ENCODE measurements at places on chromosomes 7 and 10.
A peak's percentile ranks its signal among the peaks of the same experiment; 100 is the strongest.

GRCh38 chr10:68251625-68252495, 19.9 kb upstream of the ATOH7 start:
- DNase-seq = no peak

DNA sequence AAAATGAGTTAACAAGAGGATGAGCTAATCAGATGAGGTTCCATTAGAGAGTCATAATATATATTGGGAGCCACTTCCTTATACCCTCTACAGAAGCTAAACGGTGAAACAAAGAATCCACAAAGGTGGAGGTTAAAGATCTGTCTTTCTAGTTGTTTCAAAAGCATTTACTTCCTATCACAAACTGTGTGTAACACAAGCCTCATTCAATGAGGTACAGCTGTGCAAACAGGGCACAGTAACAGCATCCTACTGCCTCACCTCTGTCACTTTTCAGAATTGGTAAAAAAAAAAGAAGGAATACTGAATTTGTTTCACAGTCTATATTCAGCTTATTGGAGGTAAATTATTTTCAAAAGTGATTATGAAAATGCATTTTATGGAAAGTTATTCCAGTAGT, 128.7 kb downstream of the AGMO start:
- no peak for DNase-seq

- peak; percentile 3 for DNase-seq
Observed at GRCh38 chr10:120735773-120736371, 115.3 kb upstream of the WDR11 start.

GRCh38 chr10:90407131-90407530, 450.7 kb downstream of the HTR7 start:
- peak; percentile 76 for DNase-seq

DNA sequence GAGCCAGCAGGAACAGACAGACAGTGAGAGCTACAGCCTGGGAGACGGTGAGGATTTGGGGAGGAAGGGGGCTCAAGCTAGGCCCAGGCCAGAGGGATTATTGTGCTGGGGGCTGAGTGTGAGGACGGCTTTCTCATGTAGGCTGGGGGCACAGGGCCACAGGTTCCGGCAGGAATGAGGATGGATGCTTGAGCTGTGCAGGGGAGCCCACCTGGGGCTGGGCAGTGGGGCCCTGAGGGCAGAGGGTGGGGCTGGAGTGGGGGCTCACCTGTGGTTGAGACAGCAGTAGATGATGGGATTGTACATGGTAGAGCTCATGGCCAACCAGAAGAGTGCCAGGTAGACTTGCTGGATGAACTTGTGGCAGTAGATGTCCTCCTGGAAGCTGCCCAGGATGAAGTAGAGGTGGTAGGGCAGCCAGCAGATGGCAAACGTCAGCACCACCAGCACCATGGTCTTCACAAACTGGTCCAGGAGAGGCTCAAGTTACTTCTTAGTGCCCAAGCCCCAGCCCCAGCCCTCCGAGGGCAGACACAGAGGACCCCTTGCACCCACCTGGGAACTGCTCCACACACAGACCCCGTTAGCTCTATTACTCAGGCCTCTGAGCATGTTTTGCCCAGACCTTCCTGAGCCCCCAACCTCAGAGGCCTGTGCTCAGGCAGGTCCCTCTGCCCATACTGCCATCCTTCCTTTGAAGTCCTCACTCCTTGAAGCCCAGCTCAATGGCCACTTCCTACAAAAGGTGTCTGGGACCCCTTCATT, 9.7 kb downstream of the TACR2 start:
- no peak for DNase-seq

DNA sequence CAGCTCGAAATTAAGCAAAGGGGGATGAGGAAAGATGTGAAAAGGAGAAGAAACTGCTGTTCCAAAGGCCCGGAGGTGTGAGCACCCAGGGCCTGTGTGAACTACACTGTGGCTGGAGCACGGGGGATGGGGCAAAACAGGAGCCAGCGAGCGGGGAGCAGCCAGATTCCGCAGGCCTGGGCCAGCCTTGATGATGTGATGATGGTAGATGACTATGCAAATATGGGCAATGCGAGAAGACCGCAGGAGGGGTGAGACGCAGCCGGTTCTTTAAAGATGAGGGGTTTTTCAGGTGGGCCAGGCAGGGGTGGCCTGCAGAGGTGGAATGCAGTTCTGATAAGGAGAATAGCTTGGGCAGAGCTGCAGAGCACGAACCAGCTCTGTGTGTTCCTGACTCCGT, 61.5 kb downstream of the LANCL2 start:
- DNase-seq = no peak

- DNase-seq = no peak
Observed at GRCh38 chr7:136234040-136234439, 256.9 kb upstream of the MTPN start.

DNA sequence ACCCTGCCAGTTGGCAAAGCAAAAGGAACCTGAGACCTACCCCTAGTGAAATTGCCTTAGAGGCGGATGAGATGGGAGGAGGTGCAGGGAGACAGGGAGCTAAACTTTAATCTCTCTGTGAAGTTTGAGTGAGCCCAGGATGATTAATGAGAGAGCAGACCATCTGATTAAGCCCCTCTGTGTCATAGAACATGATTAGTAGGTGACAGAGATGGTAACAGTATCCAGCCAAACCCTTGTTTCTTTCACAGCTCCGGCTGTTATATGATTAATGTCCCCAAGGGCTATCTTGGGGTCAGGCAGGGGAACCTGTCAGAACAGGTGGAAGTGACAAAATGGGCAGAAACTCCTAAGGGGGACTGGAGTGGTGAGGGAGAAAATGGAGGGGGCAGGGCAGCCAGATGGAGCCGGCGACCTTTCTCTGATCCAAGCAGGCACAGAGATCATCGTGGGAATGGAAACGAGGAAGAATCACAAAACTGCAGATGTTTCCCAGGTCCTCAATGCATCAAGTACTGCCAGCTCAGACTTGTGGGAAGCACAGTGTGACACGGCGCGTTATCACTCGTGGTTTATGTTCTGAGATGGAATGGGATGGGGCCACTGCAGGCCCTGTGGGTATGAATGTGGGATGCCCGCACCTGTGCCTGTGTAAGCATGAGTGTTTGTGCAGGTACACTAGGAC, 684.2 kb downstream of the LRMDA start:
- no peak for DNase-seq

GRCh38 chr10:20034732-20035131, 218.5 kb downstream of the PLXDC2 start:
- no peak for DNase-seq

GRCh38 chr7:143199040-143199439, 15.8 kb downstream of the TAS2R39 start:
- no peak for DNase-seq

DNA sequence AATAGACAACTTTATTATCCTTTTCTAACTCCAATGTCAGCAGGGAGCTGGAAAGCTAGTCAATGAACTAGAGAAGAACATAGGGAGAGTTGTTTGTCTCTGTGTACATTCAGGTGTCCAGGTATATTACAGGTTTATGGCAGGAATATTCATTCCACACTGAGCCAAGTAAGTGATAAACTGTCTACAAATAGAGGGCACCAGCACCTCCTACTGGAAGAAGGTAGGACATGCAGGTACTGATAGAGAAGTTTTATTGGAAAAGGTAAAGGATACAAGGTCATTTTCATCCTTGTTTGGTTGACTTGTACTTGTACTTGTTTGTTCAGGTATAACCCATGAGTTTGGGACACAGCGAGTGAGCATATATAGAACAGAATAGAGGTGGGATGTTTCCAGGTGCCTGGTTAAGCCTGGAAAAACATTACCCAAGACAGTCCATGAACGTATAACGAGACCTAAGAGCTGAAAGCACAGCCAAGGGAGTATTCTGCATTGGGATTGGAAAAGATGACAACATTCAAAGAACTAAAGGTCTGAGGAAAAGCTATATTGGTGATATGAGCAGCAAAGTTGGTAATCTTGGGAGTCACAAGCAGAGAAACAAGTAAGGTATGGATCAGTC, 61.4 kb upstream of the PPP1R3C start:
- DNase-seq = peak; percentile 39

DNA sequence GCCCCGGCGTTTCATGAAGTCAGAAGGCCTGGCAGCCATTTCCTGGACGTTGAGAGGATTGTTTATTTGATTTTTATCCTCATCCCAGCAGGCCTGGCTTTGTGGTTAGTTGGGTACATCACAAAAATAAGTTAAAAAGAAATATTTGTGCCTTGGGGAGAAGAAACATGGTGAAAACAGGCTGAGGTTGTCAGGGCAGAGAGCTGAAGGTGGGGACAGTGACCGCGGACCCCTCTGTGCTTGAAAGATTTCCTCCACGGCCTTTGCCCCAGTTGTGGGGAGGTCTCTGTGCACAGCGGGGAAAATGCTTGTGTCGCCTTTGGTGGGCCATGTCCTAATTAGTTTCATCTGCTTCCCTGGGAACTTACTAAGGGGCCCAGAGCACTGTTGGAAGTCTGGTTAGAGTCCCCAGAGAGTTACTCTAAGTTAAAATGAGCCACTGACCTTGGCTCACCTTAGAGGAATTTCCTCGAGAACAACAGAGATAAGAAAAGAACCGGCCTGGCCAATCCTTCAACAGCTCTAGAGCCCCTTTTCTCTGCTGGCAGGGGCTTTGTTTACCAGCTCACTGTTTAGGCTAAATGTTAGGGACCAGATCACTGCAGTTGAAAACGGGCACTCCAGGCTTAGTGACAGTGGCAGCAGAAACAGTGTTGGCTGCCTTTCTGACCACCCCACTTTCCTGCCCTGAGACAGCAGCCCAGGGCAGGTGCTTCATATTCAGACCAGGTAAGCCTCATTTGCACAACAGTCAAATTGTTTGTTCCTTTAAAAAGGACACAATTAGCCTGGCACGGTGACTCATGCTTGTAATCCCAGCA, 37.9 kb downstream of the CRCP start:
- peak; percentile 78 for DNase-seq

GRCh38 chr7:47690902-47691558, 109.1 kb upstream of the TNS3 start:
- peak; percentile 86 for DNase-seq

- DNase-seq = no peak
Observed at GRCh38 chr7:72069263-72069662, 342.9 kb downstream of the CALN1 start.

DNA sequence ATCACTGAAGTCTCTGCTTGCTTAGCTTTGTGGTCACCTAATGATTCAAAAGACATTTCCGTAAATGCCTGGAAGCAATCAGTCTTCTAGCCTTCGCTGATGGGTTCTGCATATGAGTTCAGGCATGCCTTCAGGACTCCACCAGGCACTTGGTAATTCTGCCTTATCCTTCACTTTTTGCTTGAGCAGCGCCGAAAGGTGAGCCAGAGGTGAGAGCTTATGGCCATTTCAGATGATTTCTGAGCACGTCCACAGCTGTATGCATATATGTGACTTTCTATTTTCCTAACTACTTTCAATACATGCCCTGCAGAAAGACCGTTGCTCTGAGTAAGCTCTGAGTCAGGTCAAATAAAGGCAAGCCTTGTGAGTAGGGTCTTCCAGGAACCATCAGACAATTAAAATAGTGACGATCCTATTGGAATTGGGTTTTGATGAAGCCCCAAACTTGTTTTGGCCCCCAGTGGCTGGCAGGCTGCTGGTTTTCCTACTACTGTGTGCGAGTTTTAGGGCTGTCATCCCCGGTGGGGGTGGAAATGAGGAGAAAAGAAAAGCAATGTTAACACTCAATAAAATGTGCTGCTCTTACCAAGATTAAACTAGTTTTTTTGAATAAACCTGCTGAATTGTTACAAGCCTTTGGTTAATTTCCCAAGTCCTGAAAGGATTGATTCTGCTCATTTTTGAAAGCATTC, 154.4 kb upstream of the AKR1E2 start:
- peak; percentile 76 for DNase-seq

DNA sequence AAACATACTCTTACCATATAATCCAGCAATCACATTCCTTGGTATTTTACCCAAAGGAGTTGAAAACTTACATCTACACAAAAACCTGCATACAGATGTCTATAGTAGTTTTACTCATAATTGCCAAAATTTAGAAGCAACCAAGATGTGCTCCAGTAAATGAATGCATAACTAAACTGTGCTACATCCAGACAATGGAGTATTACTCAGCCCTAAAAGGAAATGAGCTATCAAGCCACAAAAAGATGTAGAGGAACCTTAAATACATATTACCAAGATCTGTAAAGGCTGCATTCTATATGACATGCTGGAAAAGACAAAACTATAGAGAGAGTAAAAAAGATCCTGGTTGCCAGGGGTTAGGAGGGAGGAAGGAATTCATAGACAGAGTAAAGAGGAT, 21.8 kb upstream of the CH25H start:
- no peak for DNase-seq

DNA sequence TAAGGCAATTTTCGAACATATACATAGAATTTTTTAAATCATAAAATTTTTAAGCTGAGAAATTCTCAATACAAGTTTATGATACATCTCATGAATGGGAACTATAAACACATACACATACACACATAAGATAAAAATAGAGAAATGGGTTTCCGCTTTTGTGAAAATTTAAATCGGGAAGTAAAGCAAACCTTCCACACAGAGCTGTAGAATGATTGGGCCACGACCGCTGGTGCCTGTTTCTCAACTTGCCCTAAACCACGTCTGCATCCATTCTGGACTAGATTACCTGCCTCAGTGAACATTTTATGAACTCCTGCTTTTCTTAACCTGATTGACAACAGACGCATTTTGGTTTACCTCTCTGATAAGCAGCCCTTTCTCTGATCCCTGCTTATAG, 264.4 kb downstream of the SKAP2 start:
- DNase-seq = no peak

- no peak for DNase-seq
Observed at GRCh38 chr7:44625526-44626471, 19.4 kb downstream of the OGDH start.

GRCh38 chr7:118285358-118285757, 60.9 kb downstream of the ANKRD7 start:
- DNase-seq = no peak

- DNase-seq = no peak
Observed at GRCh38 chr7:135910393-135911036, 66.6 kb downstream of the MTPN start.

DNA sequence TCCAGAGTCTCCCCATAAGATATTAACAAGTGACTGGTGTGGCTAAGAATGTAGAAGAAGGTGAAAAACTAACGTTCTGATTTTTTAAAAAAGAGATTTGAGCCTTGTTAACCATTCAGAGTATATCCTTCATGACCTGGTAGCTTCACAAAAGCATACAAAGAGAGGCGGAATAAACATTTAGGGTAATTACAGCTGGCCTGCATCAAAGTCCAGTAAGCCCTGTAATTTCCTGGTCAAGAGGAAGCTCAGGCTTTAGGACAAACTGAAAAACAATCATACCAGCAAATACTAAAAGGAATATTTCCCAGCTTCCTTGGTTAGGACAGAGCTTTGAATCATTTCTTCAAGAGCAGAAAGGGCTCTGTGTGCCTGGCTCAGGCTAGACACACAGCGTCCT, 165.2 kb downstream of the COBL start:
- no peak for DNase-seq

GRCh38 chr7:55534916-55535590, 37.2 kb downstream of the VOPP1 start:
- no peak for DNase-seq

- DNase-seq = no peak
Observed at GRCh38 chr10:44980309-44981171, 1.9 kb upstream of the DEPP1 start.

DNA sequence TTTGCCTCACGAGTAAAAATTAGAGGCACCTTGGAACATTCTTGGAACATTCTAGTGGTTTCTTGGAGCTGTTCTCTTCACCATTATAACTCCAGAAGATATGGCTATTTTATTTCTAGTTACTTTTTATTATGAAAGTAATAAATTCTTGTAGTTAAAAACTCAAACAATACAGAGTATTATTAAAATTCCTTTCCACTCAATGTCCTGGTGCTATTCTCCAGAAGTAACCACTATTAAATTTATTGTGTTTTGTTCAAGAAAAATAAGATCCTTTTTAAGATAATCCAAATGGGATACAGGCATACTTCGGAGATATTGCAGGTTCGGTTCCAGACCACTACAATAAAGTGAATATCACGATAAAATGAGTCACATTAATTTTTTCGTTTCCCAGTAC, 68.6 kb downstream of the NOC3L start:
- DNase-seq = no peak
